ENCODE measurements at places on chromosomes 12 and 14.

- peak; percentile 41 for DNase-seq
These were observed 63.1 kb downstream of the ARL6IP4 start for GRCh38 chr12:123043536-123044001.

DNA sequence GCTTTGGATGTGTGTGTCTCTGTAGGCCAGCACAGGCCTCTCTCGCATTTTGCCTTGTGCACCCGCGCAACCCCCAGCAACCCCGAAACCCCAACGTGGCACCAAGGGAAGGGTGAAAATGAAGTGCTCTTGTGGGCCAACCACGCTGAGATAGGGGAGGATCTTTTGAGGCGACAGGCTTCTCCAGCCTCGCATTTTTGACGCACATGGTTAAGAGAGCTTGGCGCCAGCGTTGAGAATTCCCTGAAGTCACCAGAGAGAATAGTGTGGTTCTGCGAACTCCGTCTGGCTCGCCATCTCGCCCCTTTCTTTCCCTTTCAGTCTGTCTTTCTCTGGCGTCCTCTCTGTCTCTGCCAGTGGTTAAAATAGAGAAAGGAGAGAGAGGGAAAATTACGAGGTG, 1.9 kb upstream of the TBX3 start:
- no peak for DNase-seq

DNA sequence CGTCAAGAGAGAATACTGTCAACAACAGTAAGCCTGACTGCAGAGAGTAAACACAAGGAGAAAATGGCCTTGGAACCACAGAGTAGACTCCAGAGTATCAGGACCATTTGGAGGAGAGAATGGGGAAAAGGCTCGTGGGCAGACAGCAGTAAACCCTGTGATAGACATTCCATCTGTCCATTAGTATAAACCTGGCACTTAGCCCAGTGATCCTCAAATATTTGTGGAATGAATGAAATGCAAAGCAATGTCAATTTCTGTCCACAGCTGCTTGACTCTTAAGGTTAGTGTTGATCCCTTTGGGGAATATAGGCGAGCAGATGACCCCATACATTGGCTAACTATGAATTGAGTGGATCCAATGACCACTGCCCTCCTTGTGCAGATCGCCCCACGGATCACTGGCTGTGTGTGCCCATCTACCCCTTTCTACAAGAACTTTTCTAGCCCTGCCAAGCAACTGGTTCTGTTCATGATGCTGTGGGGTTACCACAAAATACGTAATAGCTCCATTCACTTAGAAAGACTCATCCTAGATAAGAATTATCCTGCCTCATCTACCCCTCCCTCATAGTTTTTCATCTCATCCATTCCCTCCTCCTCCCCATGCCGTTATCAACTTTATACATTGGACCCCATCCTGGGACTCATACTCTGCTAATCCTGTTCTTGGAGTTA, 846.8 kb downstream of the NRXN3 start:
- no peak for DNase-seq

GRCh38 chr14:72892879-72893635, 844 bp downstream of the DPF3 start:
- DNase-seq, result peak; percentile 51

- DNase-seq, result no peak
These were observed 79.3 kb downstream of the ARF6 start for GRCh38 chr14:49972131-49972671.

DNA sequence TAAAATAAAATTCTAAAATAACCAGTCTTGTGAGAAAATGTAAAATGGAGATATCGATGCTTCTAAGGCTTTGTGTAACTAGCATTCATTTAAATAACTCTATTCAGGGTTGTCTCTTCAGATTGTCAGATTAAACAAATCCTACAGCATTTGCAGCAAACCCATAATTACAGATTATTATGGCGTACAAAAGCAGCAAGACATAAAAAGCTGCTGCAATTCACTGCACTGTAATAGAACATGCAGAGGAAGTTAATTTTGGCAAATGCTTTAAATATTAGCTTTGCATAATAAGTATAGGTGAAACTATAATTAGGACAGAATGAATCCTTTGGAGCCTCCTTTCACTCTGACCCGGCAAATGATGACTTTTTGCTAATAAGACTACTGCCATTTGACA, 98.3 kb downstream of the INSM2 start:
- no peak for DNase-seq

DNA sequence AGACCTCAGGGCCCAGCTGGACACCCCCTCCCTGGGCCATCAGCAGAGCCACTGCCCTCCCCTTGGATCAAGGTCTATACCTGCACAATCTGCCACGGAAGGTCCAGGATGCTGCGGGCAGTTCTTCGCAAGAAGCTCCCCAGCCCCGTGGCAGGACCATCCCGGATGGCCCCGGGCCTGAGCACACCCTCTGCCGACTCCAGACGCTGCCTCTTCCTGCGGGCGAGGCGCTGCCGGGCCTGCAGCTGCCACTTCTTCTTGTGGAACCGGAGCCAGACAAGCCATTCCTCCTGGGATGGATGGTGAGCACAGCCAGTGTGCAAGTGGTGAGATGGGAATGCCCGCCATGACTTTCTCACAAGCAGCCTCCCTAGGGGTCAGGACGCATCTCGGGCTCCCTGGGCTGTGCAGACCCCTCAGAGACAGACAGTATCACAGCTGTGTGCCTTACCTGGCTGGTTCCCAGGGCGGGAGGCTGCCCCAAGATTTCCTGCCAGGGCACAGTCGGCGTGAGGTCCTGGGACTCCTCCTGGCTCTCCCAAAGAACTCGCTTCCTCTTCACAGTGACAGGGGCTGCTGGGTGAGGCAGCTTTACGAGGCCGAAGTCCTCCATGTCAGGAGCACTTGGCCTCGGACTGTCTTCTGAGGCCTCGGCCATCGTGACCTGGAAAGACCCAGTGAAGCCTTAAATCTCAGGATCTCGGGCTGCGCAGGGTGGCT, 30.8 kb downstream of the P2RX2 start:
- DNase-seq, result no peak

DNA sequence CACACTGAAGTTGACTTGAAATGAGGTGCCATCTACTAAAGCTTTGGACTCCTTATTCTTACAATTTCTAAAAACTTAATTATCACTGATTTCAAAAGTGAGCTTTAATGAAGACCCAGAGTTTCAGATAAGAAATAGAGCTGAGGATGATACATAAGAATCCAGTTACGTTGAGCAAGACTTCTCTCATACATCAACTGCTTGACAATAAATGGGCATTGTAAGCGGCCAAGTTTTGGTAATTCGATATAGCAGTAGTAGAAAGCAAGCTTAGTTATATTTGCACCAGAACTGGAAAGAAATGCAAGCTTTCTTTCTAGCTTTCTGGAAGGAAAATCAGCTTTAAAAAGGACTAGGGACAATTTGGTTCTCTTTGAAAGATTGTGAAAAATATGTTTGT, 1359.6 kb downstream of the FSCB start:
- no peak for DNase-seq

- DNase-seq, result no peak
These were observed 86.9 kb upstream of the CPM start for GRCh38 chr12:69019910-69020309.

- no peak for DNase-seq
These were observed 70.6 kb downstream of the B4GALNT3 start for GRCh38 chr12:530308-530707.

- DNase-seq, result no peak
These were observed 21.2 kb downstream of the MAX start for GRCh38 chr14:65080960-65081747.

- no peak for DNase-seq
These were observed 611 bp downstream of the SARNP start for GRCh38 chr12:55816881-55817344.

DNA sequence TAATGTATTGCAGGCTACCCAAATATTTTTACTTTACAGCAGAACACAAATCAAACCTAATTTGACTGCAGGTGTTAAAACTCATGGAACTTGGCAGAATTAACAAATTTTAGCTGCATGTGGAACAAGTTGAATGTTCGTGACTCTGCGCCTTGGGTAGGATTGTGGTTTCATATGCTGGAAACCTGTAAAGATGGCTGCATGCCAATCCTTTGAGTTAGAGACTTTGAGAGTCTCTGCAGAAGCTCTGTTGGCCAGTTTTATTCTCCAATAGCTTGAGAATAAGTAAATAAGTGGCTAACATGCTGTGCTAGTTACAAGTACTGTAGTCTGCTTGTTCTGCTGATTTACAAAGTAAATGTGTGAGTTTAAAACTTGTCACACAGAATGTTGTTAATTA, 77.8 kb downstream of the PDE6H start:
- no peak for DNase-seq

GRCh38 chr14:97571866-97572555, 774.8 kb downstream of the VRK1 start:
- no peak for DNase-seq

- no peak for DNase-seq
These were observed 36.4 kb downstream of the BBS10 start for GRCh38 chr12:76311796-76312195.

- no peak for DNase-seq
These were observed 3.4 kb upstream of the IRF2BPL start for GRCh38 chr14:77031759-77032490.

- DNase-seq, result peak; percentile 82
These were observed at the start of gene ZFHX2 for GRCh38 chr14:23551266-23552028. TSS of gene ZFHX2 (minus strand) at chr14:23551765. CDS start at chr14:23535325, 16,440 bp downstream.

DNA sequence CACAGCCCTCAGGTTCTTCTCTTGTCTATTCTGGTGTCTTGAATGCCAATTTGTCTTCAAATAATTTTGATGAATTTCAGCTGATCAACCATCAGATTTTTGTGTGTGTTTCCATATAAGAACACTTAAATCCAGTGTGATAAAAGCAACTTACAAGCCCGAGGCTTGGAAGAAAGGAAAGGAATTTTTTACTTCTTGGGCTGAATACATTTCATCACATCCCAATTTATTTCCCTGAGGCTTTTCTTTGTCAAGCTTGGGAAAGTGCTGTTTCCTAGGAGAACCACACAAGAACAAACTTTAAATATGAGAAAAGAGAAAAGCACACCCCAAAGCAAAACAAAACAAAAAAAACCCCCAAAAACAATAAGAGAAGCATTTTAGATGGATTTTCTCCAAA, 26.6 kb downstream of the GPRC5D start:
- DNase-seq, result no peak

- DNase-seq, result peak; percentile 49
These were observed 1.7 kb downstream of the RASSF8 start for GRCh38 chr12:25960143-25960542.

DNA sequence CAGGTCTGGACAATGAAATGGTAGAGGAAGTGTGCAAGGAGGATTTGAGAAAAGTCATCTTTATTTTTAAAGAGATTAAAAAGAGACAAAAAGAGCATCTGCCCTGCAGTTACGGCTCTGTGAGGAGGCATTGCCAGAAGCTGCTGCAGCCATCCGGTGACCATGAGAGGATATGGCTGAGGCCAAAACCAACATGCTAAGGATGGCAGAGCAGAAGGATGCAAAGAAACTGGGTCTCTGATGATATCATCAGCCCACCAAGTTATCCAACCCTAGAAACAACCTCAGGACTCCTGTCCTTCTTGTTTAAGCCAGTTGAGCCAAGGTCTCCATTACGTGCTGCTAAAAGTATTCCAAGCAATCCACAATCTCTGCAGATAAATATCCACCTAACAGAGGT, 48.0 kb upstream of the CCND2 start:
- no peak for DNase-seq

- no peak for DNase-seq
These were observed 10.6 kb downstream of the AHNAK2 start for GRCh38 chr14:104967386-104968152.

DNA sequence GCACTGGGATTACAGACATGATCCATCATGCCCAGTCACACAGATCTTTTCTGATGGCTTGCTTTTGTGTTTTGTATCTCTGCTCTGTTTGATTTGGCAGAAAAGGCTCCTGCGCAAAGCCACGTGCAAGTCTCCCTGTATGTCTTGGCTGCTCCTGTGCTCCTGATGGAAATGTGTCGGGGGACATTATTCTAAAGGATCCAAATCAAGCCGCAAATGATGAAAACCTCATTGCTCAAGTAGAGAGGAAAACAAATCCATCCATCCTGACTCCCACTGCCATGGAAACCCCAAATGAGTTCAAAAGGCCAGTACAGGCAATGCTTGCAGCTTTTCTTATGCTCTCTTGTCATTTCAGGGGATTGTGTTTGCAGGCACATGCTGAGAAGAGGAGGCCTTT, 93.8 kb downstream of the NDUFA12 start:
- DNase-seq, result no peak

Data from hippocampal formation (tissue), 2 donors.